Stimulated activated CD4-positive, alpha-beta T cell treated with anti-CD3 and anti-CD28 coated beads, Interleukin-15, amount 100 ng/mL, for 48 hours (primary cell): ENCODE measurements at places on chromosomes 5 and 9.

- DNase-seq: no peak
Observed at GRCh38 chr5:135439231-135440205, 7.6 kb downstream of the DCANP1 start.

DNA sequence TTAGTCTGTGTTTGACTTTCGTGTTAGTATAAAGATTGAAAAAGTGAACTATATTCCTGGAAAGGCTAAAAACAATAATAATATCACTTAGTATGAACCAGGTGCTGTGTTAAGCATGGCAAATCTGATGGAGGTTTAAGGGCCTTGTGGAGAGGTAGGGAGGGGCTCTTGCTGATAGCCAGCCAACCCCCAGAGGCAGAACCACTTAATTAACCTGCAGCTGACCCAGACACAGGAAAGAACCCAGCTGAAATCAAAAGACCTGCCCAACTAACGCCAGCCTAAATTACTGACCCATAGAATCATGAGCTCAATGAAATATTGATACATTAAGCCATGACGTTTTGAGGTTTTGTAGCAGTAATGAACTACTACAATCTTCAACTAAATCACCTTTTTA lies 28.3 kb upstream of the TAF1L start:
- no peak for DNase-seq

DNA sequence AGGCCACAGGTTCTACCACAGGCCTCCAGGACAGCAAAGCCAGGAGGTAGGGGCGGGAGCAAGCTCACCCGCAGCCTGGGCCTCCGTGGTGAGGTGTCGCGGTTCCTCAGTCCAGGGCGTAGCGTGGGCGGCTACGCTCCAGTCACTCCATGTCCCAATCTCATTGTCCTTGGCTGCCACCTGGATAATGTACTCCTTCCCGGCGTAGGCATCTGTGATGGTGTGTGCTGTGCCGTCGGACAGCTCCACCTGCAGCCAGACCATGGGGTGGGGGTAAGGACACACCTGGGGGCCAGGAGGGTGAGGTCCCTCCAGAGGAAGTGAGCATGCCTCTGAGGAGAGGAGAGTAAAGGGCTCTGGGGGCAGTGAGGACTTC lies 29.8 kb upstream of the ENHO start:
- no peak for DNase-seq

DNA sequence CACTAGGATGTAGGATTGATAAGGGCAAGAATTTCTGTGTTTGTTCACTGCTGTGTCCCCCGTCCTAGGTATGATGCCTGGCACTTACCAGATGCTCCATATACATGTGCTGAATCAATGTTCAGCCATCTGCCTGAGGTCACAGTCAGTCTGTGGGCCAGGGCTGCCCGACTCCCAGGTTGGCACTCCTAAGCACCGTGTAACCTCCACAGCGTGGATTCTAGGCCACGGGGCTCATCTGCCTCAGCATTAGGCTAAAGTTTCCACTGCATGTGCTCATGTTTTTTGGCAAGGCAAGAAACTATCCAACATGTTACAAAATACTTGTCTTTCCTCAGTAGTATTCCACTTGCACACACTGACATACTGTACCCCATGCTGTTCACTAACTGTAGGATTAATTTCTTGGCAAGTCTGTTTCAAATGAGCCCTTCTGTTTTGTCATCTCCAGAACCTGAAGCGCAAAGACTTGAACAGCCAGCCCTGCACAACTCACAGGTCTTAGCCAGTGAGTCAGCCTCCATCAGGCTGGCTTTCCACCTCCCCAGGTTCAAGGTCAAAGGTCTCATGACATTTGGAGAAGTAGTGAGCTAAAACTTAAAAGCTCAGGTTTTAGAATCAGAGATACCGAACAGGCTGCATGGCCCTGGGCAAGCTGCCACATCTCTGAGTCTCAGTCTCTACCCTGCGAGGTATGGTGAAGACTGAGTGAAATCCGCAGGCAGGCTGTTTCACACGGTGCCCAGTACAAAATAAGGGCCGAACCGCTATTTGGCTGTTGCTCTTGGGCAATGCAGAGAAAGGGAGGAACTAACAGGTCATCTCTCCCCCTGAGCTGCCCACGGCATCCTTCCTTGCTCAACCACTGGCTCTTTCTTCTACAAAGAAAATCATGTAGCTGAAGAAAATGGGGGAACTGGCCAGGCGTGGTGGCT lies 7.2 kb downstream of the TOR1A start:
- no peak for DNase-seq

DNA sequence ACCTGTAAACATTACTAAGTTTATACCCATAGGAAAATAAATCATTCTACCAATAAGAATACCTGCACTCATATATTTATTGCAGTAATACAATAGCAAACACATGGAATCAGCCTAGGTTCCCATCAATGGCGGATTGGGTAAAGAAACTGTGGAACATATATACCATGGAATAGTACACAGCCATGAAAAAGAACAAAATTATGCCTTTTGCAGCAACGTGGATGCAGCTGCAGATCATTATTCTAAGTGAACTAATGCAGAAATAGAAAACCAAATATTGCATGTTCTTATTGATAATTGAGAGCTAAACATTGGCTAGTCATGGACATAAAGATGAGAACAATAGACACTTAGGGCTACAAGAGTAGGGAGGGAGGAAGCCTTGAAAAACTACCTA lies 667.4 kb upstream of the WWC1 start:
- DNase-seq: no peak

- no peak for DNase-seq
Observed at GRCh38 chr9:281741-282645, 67.3 kb downstream of the DOCK8 start.

DNA sequence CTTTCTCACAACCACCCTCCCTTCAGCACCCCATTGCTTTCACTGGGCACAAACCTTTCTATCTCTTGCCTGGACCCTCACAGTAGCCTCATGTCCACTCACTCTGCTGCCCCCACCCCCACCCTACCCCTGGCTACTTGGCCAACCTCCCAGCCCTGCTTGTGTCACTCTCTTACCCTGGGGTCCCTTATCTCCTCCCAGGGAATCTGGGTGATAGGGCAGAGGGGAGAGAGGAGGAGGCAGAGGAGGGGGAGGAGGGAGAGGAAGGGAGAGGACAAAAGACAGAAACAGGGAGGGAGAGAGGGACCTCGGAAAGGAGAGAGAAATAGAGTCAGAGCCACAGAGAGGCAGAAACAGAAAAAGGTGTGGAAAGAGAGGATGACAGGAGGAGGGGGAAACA lies 25.0 kb upstream of the KIF12 start:
- no peak for DNase-seq

DNA sequence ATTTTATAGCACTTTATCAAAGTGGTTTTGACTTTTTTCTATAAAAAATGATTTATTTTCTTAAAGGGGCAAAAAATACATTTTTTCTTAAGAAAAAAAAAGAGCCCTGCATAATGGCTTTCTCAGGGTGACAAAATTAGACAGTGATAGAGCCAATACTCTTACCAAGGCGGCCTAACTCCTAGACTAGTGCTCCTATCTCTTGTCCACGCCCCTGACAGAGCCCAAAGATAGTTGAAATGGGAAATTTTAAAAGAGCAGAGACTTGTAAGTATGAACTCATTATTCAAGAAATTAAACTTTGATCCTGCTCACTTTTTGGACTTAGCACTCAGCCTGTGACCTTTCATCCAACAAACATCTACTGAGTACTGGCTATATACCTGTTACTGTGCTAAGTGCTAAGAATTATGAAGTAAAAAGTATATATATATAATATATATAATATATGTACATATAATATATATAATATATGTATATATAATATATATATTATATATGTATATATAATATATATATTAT lies 1.2 kb downstream of the INVS start:
- no peak for DNase-seq

- DNase-seq: no peak
Observed at GRCh38 chr5:153400931-153401330, 89.5 kb upstream of the GRIA1 start.

- DNase-seq: no peak
Observed at GRCh38 chr5:67591491-67591890, 394.9 kb upstream of the CD180 start.

GRCh38 chr5:73591698-73592501 lies 26.4 kb downstream of the UTP15 start:
- DNase-seq: no peak

- no peak for DNase-seq
Observed at GRCh38 chr9:112819635-112820496, 69.3 kb downstream of the SNX30 start.

GRCh38 chr9:131661568-131662288 lies 78.1 kb downstream of the RAPGEF1 start:
- peak; percentile 70 for DNase-seq

- no peak for DNase-seq
Observed at GRCh38 chr9:3961409-3961808, 338.5 kb downstream of the GLIS3 start.

DNA sequence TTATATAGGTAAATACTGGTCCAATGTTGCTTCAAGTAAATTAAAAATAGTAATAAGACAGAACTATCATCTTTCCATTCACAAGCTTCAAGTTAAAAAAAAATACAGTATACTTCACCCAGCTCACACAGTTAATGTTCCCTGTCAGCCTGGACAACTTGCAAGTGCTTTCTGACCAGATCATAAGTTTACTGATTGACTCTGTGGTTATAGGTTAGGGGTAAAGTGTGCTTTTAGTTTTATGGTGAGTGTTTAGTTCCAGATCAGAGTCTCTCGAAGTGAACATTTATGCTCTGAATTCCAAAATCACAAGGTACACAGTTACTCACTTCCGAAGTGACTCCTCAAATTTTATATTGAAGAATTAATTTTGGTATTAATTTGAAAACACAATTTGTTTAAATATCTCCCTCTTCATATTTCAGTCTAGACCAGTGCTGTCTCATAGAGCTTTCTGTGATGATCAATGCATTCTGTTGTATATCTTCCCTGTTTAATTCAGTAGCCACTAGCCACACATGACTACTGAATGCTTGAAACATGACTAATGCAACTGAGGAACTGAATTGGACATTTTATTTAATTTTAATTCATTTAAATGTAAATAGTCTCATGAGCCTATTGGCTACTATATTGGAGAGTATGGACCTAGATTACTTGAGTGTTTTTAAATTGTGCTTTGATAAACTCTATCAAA lies 90.7 kb downstream of the MEF2C start:
- no peak for DNase-seq

DNA sequence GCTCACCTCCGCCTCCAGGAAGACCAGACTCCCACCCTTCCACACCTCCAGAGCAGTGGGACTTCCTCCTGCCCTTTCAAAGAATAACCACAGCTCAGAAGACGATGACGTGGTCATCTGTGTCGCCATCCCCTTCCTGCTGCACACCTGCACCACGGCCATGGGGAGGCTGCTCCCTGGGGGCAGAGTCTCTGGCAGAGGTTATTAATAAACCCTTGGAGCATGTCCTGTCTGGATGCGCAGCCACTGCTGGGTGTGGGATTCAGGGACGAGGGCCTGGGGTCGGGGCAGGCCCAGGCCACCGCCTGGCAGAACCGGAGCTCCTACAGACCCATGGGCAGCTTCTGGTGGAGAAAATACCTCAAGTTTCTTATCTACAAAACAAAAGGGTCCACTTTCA lies 5.0 kb downstream of the PAEP start:
- DNase-seq: no peak

- no peak for DNase-seq
Observed at GRCh38 chr5:27011274-27011673, 27.1 kb downstream of the CDH9 start.

- no peak for DNase-seq
Observed at GRCh38 chr5:172303572-172304335, 20.2 kb upstream of the UBTD2 start.

DNA sequence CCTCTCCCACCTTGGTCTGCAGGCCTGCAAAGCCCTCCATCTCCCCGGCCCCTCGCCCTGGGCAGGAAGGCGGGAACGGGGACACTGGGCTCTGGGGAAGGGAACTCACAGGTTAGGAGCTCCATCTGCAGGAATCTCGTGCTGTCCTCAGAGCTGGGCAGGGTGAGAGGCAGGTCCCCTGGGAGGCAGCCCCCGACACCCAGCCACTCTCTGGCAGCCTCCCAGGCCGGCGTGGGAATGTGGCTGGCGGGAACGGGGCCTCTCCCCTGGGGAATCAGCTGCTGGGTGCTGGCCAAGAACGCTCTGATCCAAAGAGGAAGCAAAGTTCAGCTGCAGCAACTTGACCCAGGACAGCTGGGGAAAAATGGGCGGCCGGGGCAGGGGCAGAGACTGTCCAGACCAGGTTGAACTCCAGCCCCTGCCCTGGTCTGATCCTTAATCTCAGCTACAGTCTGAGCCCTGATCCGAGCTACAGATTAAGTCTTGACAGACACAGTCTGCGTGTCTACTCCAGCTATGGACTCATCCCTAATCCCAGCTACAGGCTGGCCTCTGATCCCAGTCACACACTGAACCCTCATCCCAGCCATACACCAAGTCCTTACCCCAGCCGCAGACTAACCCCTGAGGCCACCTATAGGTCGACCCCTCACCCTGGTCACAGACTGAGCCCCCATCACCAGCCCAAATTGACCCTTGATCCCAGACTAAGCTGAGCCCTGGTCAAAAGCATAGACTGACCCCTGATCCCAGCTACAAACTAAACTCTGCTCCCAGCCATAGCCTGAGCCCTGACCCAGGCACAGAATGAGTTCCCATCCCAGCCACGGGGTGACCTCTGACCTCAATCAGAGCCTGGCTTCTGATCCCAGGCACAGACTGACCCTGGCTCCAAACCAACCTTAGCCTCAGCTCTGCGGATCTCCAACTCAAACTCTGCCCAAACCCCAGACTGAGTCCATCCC lies 37.3 kb upstream of the EGFL7 start:
- DNase-seq: no peak

DNA sequence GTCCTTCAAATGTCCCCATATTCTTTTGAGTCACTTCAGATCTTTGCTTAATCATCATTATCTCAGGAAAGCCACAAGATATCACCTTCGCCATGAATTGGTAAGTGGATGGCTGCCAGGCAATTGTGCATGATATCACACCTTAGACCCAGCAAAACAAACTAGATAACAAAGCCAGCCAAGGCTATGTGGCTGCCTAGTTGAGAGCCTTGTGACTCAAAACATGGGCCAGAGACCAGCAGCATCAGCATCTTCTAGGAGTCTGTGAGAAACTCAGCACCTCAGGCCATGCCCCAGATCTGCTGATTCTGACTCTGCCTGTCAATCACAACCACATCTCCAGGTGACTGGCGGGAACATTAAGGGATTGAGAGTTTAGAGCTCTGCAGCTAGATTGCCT lies 82.8 kb downstream of the SLIT3 start:
- no peak for DNase-seq

DNA sequence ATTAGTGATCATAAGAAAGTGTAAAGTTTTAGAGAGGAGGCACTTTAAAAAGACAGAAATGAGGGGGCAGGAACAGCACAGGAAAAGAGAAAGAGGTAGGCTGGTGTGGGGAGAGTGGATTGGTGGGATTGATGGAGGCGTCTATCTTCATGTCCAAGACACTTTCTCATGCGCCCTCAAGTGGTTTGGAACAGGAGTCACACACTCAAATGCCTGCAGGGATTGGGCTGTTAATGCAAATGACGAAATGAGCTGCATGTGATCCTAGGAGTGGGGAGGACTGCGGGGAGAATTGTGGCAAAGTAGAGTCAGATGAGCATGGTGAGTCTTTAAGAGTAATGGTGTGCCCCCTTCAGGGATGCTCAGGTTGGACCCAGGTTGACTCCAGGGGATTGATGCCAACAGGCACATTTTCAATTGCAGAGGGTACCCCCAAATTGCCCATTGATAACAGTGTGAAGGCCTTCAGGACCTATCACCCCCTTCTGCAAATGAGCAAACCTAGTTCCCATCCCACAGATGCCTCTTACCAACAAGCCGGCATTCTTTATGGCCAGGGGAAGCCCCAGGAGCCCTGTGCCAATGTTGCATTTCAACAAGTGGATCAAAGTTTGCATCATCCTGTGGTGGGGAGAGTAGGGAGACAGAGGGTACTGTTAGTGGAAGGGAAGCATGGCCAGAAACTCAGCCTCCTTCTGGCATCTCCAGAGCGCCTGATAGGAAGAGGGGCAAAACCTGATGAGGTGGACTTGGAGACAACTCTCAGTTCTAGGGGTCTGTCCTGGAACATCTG lies 5.3 kb downstream of the SLC36A3 start:
- no peak for DNase-seq
